ENCODE measurements at places on chromosomes 13 and 19.

GRCh38 chr19:41521931-41522555 lies 53.9 kb upstream of the CEACAM21 start:
- peak; percentile 40 for DNase-seq

DNA sequence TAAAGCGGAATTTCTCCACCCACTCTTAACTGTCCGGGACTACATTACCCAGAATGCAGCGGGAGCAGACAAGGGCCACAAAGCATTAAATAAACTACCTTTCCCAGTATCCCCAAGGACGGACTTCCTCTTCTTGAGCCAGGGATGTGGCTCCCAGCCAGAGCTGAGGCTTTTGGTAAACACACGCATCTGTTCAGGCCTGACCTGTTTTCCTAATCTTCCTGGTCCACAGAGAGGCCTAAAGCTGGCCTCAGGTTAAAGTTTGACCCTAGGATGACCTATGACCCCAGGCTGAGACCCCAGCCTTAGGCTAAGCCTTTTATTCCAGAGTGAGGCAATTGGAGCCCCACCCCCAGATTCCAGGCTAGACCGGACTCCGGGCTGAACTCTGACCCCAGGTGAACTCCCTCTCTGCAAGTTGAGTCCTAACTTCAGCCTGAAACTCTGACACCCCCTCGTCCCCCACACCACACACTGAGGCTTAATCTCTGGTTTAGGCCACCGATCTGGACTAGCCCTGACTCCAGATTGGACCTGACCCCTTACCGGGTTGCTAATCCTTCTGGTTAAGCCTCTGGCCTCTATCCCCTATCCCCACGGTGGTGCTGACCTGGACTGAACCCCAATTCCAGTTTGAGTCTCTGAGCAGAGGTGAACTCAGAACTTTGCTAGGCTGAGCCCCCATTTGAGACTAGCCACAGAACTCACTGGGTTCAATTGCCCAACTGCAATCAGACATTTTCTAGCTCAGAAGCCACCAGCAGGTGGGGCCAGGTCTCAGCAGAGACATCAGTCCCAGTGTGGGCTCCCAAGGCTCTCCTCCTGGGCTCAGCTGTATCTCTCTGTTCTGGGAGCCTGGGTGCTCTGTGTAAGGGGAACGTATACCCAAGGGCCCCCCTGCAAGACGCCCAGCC lies 750 bp upstream of the GPR108 start:
- DNase-seq, result peak; percentile 70

DNA sequence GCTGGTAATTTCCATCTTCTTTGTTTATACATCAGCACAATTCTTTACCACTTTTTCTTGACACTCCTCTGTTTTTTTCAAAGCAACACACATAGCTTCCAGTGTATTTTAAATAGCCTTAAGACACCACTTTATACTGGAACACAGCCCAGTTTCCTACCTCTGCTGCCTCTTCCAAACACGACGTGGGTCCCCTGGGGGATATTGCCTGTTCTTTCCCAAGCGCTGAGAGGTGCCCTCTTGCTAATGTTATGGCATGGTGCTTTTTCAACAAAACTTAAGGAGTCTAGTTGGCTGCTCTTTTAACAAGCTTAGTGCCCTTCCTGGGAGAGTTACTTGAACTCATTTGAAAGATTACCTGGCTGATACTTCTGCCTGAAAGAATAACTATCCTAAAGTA lies 112.7 kb downstream of the OLFM4 start:
- DNase-seq, result no peak

DNA sequence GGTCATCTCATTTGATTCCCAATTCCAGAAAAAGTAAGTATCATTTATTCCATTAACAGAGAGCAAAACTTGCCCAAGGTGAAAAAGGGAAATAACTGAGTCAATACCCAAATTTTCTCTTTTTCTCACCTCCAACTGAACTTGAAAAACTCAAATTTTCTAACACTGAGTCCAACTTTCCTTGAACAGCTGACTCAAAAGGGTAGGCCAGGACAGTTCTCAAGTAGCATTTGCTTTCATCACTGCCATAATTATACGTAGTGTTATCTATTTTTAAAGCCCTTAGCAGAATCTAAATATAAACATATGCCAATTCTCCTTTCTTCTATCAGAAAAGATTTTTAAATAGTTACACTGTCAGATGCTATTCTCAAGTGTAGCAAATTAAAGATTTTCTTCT lies 3.5 kb downstream of the N4BP2L2 start:
- no peak for DNase-seq

- DNase-seq, result no peak
These were observed 36.4 kb downstream of the RASA3 start for GRCh38 chr13:114096031-114096485.

DNA sequence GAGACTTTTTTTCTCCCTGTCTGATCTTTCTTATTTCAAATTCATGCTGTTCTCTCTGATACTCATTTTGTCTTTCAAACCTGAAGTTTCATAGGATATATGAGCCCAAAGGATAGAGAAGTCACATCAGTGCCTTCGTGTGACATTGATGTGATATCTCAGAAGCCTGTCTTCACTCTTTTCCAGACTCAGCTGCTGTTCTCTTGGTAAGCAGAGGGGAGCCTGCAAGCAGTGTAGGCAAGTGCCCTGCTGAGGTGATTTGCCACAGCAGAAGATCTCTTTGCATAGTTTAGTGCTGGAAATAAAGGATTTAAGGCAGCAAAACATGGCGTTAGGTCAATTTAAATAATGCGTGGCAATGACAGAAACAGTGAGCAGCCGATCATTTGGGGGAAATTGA lies 346.7 kb downstream of the ITGBL1 start:
- no peak for DNase-seq

- DNase-seq, result no peak
These were observed 287.5 kb upstream of the SOX21 start for GRCh38 chr13:94999871-95000270.

- DNase-seq, result no peak
These were observed 216.4 kb downstream of the DCT start for GRCh38 chr13:94263038-94263437.

DNA sequence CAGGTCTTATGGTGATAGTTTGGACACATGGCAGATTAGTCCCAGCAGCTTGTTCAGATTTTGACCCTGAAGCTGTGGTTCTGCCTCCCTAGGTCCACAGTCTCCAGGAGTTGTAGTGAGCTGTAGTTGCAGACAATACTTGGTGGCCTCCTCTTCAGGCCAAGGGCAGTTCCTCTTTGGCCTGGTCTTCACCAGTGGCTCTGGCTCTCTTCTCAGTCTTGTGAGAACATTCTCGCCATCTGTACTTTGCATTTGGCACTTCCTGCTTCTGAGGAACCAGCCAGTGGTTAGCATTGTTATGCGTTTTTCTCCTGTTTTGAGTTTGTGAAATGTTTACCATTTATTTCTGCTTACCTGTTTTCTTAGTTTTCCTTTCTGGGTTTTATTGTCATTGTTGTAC lies 40.7 kb downstream of the PCCA start:
- no peak for DNase-seq

DNA sequence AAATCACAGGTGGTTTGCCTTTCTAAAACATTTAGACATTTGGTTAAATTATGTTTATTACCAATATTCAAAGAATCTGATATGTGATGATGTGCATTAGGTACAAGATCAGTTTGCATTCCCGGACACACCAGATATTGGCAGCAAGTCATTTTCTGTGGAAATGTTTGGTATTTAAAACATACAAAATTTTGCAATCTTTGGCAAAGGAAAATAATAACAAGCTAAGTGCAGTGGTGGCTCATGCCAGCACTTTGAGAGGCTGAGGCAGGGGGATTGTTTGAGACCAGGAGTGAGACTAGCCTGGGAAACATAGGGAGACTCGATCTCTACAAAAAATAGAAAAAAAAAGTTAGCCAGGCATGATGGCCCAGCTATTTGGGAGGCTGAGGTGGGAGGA lies 29.1 kb upstream of the TSC22D1 start:
- DNase-seq, result no peak

GRCh38 chr13:40317980-40318327 lies 348.5 kb downstream of the FOXO1 start:
- DNase-seq, result no peak

DNA sequence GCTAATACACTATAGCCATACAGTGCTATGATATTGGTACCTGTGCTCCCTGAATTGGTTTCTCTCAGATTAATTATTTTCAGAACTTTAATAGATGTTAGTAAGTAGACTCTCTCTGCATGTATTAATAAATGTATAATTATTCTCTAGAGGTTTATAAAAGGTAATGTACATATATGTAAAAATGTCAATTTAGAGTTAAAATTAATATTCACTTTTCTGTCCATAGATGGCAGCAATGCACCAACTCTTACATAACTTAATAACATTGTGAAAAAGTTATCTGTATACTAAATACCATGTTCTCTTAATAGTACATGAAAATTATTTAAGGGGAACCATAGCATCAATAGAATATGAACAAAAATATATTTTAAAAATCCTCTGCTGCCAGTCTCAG lies 515.0 kb upstream of the KLHL1 start:
- no peak for DNase-seq

DNA sequence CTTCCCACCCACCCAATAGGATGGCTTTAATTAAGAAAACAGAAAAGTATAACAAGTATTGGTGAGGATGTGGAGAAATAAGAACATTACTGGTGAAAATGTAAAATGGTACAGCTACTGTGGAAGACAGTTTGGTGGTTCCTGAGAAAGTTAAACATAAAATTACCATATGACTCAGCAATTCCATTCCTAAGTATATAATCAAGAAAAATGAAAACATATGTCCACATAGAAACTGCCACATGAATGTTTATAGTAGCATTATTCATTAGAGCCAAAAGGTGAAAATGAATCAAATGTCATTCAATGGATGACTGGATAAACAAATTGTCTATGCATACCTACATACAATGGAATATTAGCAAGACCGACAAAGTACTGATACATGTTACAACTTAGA lies 16.9 kb downstream of the DZIP1 start:
- no peak for DNase-seq

DNA sequence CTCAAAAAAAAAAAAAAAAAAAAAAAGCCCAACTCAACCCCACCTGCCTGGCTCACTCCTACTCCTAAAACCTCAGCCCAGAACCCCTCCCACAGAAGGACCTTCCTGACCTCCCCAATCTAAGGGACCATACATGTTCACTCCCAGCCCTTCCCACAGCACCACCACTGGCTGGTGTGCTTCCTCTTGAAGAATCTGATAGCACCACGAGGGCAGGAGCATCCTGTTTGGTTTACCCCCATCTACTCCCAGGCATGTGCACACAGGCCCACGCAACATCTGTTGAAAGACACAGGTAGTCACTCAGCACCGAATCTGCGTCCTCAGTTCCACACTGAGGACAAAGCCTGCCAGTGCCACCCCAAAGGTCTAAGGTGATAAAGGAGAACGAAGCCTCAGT lies 8.2 kb downstream of the LATS2 start:
- DNase-seq, result no peak

- DNase-seq, result no peak
These were observed 102.0 kb downstream of the ATP11A start for GRCh38 chr13:112791663-112792440.

GRCh38 chr13:100480676-100481075 lies 107.9 kb downstream of the GGACT start:
- DNase-seq, result no peak

- DNase-seq, result no peak
These were observed 116.2 kb downstream of the TBC1D4 start for GRCh38 chr13:75365724-75366173.

DNA sequence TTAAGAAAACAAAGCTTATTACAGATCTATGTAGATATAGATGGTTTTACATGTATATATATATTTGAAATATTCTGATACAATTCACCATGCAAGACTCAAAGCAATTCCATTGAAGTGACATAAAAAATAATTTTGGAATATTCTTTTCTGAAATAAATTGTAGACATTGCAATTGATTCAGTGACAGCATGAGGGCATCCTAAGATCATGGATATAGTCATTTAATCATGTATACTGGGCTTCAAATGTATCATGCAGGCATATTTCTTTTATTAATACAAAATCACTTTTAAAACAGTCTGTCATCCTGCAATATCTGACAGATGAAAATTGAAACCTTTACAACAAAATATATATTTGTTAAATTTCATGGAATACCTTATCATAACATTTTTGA lies 286.7 kb upstream of the SLITRK6 start:
- DNase-seq, result no peak

DNA sequence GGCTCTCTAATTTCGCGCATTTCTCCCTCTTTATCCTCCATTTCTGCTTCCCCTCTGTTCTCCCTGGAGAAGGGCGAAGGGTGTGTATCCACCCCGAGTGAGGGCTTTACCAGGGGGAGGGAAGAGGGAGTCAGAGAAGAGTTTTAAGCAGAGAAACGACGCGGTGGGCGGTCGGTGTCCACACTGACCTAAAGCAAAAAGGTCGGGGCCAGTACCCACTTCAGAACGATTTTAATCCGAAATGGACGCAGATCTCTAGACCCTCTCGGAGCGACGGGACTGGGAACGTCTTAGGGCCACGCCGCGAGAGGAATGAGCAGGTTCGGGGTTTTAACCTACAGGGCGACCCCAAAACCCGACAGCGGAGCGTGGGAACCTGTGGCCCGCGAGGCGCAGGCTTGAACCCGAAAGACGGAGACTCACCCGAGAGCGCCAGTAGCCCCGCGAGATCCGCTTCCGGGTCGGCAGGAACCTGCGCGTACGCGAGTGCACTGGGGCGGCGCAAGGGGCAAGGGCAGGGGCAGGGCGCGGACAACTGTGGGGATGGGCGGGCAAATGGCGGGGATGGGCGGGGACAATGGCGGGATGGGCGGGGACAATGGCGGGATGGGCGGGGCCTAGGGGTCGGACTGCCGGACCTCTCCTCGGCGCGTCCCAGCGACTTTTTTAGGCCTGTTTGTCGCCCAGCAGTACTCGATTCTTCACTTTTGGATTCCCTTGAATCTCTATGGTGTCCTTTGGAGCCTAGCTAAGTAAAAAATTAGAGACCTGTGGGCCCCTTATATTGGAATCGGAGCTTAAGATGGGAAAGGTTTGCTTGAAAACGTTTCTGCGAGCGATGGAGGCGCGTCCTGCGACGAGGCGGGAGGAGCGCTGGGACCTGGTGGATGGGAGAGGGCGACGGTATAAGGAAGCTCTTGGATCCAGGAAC lies at the start of gene ZNF677:
ZNF677 (minus strand) TSS at position 463 of the 931 bp plus-strand sequence. CDS start 3,323 bp downstream, outside the sequence.
- DNase-seq, result peak; percentile 72

DNA sequence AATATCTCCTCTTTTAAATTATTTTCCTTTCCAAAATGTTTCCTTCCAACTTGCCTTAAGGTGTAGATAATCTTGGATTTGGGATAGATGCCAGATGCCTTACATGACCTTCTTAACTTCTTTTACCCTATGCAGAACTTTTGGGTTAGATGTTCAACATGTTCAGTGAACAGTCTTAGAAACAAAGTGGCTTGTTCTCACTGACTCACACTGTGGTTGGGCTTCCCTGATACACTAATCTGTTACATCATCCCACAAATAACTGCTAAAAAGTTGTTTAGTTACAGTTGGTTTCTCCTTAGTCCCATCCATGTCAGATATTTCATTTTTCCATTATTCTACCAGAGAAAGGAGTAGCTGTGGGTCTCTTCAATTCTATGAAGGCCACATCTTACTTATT lies 2638.2 kb downstream of the PCDH9 start:
- no peak for DNase-seq

- no peak for DNase-seq
These were observed 7.9 kb upstream of the JUNB start for GRCh38 chr19:12783291-12783848.
